ENCODE measurements at places on chromosomes 7 and 10.
A peak's percentile ranks its signal among the peaks of the same experiment; 100 is the strongest.

- DNase-seq = no peak
These were observed 55.6 kb downstream of the OSBPL3 start for GRCh38 chr7:24924375-24924774.

- no peak for DNase-seq
These were observed 287.1 kb upstream of the LYZL1 start for GRCh38 chr10:29001801-29002200.

GRCh38 chr7:90749774-90750173, 153.7 kb downstream of the CDK14 start:
- no peak for DNase-seq

DNA sequence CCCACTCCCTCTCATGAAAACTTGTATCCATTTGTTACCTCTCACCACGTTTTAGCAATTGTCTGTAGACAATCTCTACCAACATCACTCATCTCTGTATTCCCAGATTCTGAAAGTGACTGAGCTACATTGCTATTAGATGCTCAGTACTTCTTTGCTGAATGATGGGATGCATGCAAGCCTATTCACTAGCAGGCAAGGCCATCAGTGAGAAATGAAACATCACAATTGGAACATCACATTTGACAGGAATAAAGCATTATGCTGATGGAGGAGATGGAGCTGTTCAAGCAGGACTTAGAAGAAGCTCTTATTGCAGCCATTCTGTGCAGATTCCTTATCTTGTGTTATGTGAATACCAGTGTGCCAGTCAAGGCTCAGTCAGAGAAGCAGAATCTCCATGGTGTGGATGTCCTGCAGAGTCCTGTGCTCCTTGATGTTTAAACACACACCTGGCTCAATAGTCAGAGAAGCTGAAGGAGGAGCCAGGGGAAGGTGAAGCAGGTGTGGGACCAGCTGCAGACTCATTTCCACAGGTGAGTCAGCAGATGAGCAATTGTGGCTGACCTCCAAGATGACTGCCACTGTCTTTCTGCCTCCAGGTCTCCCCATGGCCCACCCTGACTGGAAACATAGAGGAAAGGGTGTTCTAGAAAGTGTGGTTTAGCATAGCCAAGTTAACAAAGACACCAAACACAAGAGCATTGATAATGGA, 965.5 kb downstream of the GRID1 start:
- no peak for DNase-seq

- DNase-seq = no peak
These were observed 294.2 kb downstream of the PLXDC2 start for GRCh38 chr10:20110125-20111100.

- DNase-seq = no peak
These were observed 263.6 kb upstream of the LRRN3 start for GRCh38 chr7:110827287-110827855.

DNA sequence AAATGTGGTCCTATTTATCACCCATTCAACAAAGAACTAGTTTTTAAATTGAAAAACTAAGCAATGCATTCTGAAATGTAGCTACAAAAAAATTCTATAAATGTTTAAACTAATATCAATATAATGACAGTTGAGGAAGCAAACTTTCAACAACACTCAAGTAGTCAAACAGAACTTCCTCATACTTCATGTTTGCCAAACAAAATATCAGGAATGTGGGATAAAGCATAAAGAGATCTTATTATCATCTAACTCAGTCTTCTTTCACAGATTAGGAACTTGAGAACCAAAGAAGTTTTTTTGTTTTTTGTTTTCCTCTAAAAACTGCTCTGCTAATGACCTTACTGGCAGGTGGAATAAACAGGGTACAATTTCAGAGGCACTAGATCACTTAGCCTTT, 116.2 kb downstream of the JAZF1 start:
- no peak for DNase-seq

GRCh38 chr10:36171556-36171952, 529.5 kb upstream of the FZD8 start:
- DNase-seq = no peak

DNA sequence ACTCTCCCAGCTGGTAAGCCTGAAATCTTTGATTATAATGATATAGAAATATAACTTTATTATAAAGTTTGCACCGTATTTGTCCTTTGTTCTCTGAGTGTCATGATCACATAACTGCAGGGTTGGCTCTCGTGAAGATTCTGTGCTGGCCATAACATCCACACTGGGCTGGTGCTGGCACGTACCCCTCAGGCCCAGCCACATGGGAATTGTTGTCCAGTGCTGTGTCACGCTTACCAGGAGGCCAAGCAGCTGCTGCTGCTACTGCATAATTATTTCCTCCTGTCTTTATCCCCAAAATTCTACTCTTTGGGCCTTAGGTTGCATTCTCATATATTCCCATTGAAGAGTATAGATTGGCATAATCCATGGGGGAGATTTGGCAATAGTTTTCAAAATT, 20.8 kb upstream of the UCN3 start:
- no peak for DNase-seq

- DNase-seq = no peak
These were observed 41.6 kb downstream of the BICC1 start for GRCh38 chr10:58554316-58554715.

GRCh38 chr10:97018251-97019212, 167.2 kb downstream of the SLIT1 start:
- no peak for DNase-seq

DNA sequence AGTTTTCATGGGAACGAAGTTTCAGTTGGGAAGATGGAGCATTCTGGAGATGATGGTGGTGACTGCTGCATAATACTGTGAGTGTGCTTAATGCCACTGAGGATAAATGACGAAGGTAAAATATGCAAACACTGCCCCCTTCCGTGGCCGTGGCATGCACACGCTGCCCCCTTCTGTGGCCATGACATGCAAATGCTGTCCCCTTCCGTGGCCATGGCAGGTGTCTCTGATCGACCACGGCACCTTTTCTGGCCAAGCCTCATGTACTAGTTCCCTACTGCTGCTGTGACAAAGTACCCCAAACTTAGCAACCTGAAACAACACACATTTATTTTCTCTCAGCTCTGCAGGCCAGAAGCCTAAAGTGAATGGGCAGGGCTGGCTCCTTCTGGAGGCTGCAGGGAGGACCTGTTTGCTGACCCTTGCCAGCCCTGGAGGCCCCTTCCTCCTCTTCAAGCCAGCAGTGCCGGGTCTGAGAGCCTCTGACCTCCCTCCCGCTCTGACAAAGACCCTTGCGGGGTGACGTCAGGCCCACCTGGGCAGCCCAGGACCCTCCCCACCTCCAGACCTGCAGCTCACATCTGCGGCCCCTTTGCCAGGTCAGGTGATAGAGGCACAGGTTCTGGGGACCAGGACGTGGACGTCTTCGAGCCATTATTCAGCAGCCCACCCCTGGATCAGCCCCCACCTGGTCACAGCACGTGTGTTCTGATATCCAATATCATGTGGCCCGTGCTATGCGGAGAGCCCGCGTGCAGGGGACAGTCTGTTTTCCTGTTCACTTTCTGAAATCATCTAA, 82.0 kb downstream of the MICALL2 start:
- DNase-seq = no peak

- DNase-seq = no peak
These were observed 168.0 kb upstream of the ZNF32 start for GRCh38 chr10:43816351-43817321.

- DNase-seq = no peak
These were observed 197.9 kb upstream of the KLF6 start for GRCh38 chr10:3982746-3983442.

- DNase-seq = no peak
These were observed 428.9 kb downstream of the TNS3 start for GRCh38 chr7:47153058-47153457.

GRCh38 chr7:90613088-90613498, 17.0 kb downstream of the CDK14 start:
- no peak for DNase-seq

DNA sequence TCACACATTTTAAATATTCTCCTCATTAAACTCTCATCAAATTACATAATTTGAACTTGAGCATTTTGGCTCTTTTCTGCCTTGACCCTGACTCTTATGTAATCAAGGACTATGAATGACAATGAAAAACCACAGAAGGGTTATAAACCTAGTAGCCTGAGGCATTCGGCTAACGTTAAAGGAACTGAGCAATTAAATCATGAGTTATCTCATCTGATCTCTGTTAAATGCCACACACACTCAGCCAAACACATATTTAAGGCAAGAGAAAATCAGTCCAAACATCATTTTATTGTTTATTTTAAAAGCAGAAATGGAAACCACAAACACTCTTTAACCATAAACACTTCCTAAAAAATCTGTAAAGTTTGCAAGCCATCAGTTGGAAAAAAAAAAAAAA, 204.3 kb downstream of the DGKI start:
- no peak for DNase-seq

DNA sequence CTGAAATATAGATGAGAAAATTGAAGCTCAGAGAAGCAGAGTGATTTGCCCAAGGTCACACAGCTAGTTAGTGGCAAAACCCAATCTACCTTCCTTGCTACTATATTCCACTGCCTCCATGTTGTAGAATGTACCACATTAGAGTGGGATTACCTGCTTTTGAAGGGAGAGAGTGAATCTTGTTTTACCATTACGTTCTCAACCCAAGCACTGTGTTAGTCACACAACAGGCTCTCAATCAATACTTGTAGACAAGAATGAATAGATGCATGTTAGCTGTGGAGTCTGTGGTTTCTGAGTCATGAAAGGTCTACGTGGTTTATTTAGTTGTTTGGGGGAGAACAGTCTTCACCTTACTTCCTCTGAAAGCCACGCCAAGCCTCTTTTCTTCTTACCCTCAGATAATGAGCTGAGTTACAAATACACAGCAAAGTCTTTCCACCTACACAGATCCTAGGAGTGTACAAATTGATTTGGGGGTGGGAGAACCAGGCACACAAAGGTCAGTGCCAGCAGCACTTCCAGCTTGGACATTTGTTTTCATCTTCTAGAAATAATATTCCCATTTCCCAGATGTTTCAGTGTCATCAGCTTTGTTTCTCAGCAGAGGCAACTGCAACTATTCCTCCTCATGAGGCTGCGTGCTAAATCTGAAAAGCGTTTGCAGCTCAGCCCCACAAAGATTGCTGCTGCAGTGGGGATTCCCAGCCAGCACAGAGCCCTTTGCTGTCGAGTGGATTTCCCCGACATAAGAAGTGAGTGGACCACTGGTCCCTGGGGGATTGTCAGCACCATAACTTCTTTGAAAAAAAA, 71.5 kb upstream of the ADO start:
- DNase-seq = no peak

DNA sequence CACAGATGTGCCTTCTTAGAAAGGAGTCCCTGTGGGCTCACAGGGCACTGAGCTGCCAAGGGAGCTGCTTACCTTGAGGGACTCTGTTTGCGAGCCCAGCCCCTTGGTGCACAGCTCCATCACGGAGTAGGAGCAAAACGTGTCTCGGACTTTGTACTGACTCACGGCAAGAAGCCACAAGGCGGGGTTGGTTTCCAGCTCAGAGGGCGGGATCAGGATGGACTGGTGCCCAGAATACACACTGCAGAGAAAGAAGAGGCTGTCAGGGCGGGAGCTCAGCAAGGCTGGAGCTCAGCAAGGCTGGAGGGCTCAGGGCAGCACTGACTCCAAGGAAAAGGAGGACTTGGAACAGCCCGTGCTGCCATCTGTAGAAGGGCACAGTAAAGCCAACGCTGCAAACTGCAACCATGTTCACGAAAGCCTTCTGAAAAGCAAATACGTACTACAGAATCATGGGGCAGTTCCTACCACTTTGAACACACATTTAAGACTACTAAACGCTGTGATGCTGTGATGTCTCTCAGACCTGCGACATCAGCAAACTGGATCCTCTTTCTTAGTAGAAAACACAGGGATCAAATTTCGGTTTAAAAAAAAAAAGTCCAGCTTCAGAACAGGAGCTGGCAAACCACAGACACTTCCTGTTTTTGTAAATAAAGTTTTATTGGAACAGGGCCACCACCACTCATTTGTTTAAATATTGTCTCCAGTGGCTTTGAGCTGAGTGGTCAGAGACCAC, 194.3 kb downstream of the ZMYND11 start:
- DNase-seq = peak; percentile 24

GRCh38 chr7:13920053-13920697, 69.3 kb downstream of the ETV1 start:
- no peak for DNase-seq

GRCh38 chr10:102247734-102248133, 2.4 kb downstream of the GBF1 start:
- DNase-seq = no peak

GRCh38 chr10:102118867-102119266, 1.3 kb downstream of the LDB1 start:
- no peak for DNase-seq

GRCh38 chr7:44767134-44767911, 18.7 kb downstream of the ZMIZ2 start:
- no peak for DNase-seq

- DNase-seq = no peak
These were observed 370.6 kb upstream of the IGFBP3 start for GRCh38 chr7:46291601-46292150.

- no peak for DNase-seq
These were observed 63.6 kb upstream of the CARD11 start for GRCh38 chr7:3107228-3107763.

DNA sequence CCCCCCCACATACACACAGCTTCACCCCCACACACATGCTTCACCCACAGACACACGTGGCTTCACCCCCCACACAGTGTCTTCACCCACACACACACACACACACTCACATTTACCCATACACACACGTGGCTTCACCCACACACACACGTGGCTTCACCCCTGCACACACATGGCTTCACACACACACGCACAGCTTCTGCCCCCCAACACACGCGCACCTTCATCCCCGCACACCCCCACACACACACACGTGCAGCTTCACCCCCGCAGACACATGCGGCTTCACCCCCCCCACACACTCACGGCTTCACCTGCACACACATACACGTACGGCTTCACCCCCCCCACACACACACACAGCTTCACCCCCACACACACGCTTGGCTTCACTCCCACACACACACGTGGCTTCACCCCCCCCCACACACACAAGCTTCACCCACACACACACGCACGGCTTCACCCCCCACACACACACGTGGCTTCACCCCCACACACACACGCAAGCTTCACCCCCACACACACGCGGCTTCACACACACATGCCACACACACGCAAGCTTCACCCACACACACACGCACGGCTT, 82.4 kb downstream of the NKX6-2 start:
- no peak for DNase-seq

Measured in CMK (cell line).